Activated CD4-positive, alpha-beta T cell treated with anti-CD3 and anti-CD28 coated beads, Interleukin-2, amount 10 ng/mL, durations not matched to agents 24 days and 14 days (primary cell): ENCODE measurements at places on chromosomes 3 and 15.

DNA sequence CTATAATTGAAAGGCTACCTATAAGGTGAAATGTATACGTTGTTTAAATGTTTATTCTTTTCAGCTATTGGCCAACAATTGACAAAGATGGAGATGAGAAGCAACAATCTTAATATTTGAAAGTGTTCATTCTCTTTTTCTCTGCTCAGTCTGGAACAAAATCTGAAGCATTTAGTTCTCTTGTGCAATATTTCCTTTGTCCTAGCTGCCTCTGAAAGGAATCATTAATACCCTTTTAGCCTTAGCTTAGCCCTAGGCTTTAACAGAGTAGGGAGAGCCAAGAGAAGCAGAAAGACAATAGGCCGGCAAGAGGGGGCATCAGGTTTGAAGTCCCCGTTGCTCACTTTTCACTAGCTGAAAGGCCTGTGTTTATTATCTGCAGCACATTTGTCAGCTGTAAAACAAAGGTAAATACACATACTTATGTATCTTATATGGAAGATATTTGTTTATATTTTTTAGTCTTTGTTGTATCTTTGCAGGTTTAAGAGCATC is 422.5 kb upstream of the SEMA6D start:
- no peak overlapping the region for H3K4me3 ChIP-seq
- no peaks in the 10 kb centered on the region for H3K4me1 ChIP-seq
- H3K27ac ChIP-seq, result no peak overlapping the region
- no peaks in the 10 kb centered on the region for H3K36me3 ChIP-seq
- DNase-seq, result no peak

GRCh38 chr15:35443376-35443775 is 102.6 kb downstream of the DPH6 start:
- DNase-seq, result no peak
- H3K36me3 ChIP-seq, result no peaks in the 10 kb centered on the region
- H3K27me3 ChIP-seq, result no peaks in the 10 kb centered on the region
- H3K4me1 ChIP-seq, result no peaks in the 10 kb centered on the region

GRCh38 chr3:159795042-159795441 is 193.6 kb upstream of the IL12A start:
- H3K27ac ChIP-seq, result no peak overlapping the region
- DNase-seq, result no peak
- H3K4me1 ChIP-seq, result no peaks in the 10 kb centered on the region
- H3K27me3 ChIP-seq, result peaks cover 5% of the 10 kb centered on the region

GRCh38 chr15:35721751-35722150 is 175.8 kb upstream of the DPH6 start:
- H3K4me1 ChIP-seq, result no peaks in the 10 kb centered on the region
- H3K36me3 ChIP-seq, result no peaks in the 10 kb centered on the region
- no peak for DNase-seq
- no peak overlapping the region for H3K27ac ChIP-seq
- H3K27me3 ChIP-seq, result peaks cover 2% of the 10 kb centered on the region
- H3K4me3 ChIP-seq, result no peak overlapping the region

GRCh38 chr15:29968099-29968894 is 114.5 kb upstream of the GOLGA8J start:
- H3K27me3 ChIP-seq, result peaks cover 41% of the 10 kb centered on the region
- H3K4me1 ChIP-seq, result no peaks in the 10 kb centered on the region
- DNase-seq, result peak; percentile 32
- H3K4me3 ChIP-seq, result no peak overlapping the region

- no peak overlapping the region for H3K27ac ChIP-seq
- no peaks in the 10 kb centered on the region for H3K4me1 ChIP-seq
- H3K4me3 ChIP-seq, result no peak overlapping the region
- H3K27me3 ChIP-seq, result peaks cover 4% of the 10 kb centered on the region
These were observed 90.1 kb upstream of the NEO1 start for GRCh38 chr15:72962054-72962702.

GRCh38 chr15:78050441-78050809 is 27.1 kb downstream of the TBC1D2B start:
- no peaks in the 10 kb centered on the region for H3K27me3 ChIP-seq
- no peak for DNase-seq
- peaks cover 87% of the 10 kb centered on the region for H3K4me1 ChIP-seq
- peak overlapping the region; percentile 98 for H3K27ac ChIP-seq

DNA sequence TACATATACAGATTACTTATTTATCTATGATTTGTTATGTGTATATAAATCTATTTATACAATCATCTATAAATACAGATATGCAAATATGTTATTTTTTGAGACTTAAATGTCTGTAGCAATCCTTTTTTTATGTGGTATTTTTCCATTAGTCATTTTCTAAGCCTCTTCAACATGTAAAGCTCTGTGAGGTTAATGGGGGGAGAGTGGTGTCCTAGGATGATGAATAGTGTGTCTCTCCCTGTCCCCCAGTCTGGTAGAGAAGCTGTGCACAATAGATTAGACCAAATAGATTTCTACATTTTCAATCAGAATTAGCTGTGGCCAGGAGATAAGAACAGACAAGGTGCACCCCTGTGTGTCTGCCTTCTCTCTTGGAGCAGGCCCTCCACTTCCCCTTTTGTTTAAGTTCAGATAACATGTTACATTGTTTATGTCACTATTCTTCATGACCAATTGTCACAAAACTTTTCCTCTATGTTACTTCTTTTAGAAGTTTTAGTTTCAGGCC is 453.9 kb downstream of the LPP start:
- no peaks in the 10 kb centered on the region for H3K4me1 ChIP-seq
- DNase-seq, result no peak
- no peak overlapping the region for H3K27ac ChIP-seq
- H3K36me3 ChIP-seq, result peaks cover 33% of the 10 kb centered on the region
